OCI-LY7 (cell line): ENCODE measurements at places on chromosomes 12 and 14.

- DNase-seq: no peak
Observed at GRCh38 chr12:78494911-78495310, 369.7 kb upstream of the SYT1 start.

- DNase-seq: no peak
Observed at GRCh38 chr12:25186788-25187402, 8.1 kb downstream of the DNAI7 start.

GRCh38 chr12:10896854-10897253 lies 12.5 kb downstream of the TAS2R13 start:
- no peak for DNase-seq

- no peak for DNase-seq
Observed at GRCh38 chr12:63949902-63950301, 105.4 kb downstream of the SRGAP1 start.

DNA sequence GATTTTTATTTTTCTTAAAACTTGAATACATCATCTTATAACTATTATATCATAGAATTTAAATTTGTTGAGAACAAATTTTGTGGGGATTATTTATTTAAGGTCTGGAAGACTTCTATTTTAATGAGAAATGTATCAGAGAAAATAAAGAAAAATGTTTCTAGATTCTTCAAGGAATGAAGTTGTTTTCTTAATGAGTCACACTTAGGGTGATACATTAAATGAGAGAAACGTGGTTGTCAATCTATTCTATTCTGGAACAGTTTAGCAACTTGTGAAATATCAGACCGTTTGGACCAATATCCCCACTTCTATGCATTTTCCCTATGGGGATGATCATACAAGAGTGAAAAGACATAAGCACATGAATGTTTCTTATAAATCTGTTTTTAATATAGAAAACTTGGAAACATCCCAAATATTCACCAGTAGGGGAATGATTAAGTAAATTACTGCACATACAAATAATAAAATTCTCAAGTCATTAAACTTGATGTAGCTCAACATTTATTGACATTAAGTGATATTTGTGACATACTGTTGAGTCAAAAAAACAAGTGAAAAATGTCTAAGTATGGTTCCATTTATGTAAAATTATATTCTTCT lies 88.5 kb downstream of the E2F7 start:
- no peak for DNase-seq

- no peak for DNase-seq
Observed at GRCh38 chr14:101929946-101930345, 34.4 kb upstream of the DYNC1H1 start.

GRCh38 chr12:106063826-106064720 lies 74.7 kb downstream of the NUAK1 start:
- DNase-seq: no peak

GRCh38 chr14:60989599-60989998 lies 8.6 kb downstream of the SLC38A6 start:
- DNase-seq: no peak

DNA sequence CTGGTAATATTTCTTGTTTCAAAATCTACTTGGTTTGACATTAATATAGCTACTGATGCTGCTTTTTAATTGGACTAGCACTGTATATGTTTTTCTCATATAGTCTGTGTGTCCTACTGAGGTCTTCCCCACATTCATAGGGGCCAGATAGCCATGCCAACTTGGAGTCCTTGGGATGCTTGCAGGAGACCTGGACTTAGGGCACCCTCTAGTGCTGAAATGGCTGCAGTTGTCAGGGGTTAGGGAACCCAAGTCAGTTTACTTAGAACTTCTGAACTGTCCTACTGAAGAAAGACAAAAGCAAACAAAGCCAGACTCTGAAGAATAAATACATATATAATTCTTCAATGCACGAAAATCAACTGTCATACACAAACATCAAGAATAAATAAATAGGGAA lies 279.9 kb upstream of the SYT1 start:
- DNase-seq: peak; percentile 43

- peak; percentile 53 for DNase-seq
Observed at GRCh38 chr12:12561371-12562015, 1.2 kb downstream of the DUSP16 start.
